ENCODE measurements at places on chromosomes 7 and 10.
A peak's percentile ranks its signal among the peaks of the same experiment; 100 is the strongest.

GRCh38 chr10:101331956-101332355, 22.0 kb upstream of the BTRC start:
- DNase-seq = no peak

DNA sequence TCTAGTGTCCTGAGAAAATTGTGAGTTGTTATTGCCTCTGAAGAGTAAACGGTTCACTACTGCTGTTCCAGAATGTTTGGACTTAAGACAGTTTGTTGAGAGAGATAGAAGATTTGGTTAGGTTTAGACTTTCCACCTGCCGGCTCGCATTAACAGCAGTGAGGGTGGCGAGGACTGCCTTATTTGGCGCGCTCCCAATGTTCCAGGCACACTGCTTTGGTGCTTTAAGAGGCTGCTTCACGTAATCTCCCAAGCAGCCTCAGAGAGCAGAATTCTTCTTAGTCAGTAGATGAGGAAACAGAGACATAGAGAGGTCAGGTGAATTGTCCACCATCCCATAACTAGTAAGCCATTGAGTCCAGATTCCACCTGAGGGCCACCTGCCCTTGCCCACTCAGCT, 41.1 kb downstream of the GLRX3 start:
- no peak for DNase-seq

- DNase-seq = no peak
Observed at GRCh38 chr7:23341846-23342598, 42.9 kb downstream of the MALSU1 start.

- DNase-seq = no peak
Observed at GRCh38 chr7:117492649-117493048, 12.8 kb downstream of the CFTR start.

GRCh38 chr7:28613262-28613661, 200.9 kb downstream of the CREB5 start:
- DNase-seq = no peak

DNA sequence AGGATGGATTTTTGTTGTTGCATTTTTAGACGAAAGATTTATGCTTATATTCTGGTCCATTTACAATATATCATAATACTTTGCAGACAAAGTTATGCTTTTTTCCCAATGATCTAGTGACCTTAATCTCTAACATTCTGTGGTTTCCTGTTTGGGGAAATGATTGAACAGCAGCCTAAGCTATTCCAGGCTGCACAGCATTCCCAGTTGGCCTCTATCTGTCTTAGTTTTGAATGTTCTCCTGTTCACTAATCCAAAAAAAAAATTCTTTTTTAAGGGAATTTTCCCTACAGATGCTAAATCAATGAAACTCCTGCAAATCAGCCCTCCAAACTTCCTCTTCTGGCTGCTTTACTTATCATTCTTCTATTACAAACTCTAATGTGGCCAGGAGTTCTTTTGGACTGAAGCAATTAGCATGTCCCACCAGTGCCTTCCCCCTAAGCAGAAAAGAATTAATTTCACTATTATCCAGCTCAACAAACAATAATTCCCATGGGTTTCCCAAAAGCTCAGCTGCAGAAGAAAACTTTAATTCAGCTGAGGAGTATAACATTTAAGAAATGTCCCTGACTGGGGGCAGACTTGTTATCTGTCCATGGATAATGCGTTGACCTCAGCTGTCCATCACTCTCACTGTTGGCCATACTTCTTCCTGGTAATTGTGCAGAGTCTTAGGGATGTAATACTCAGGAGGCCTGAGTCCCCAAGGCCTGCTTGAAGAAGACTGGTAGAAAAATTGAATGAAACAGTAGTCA, 81.9 kb upstream of the TRIL start:
- no peak for DNase-seq

- peak; percentile 72 for DNase-seq
Observed at GRCh38 chr7:50308532-50309385, 4.2 kb downstream of the IKZF1 start.

- no peak for DNase-seq
Observed at GRCh38 chr10:103806395-103807187, 48.8 kb downstream of the SH3PXD2A start.

GRCh38 chr7:140235114-140235513, 58.3 kb upstream of the KDM7A start:
- DNase-seq = no peak

DNA sequence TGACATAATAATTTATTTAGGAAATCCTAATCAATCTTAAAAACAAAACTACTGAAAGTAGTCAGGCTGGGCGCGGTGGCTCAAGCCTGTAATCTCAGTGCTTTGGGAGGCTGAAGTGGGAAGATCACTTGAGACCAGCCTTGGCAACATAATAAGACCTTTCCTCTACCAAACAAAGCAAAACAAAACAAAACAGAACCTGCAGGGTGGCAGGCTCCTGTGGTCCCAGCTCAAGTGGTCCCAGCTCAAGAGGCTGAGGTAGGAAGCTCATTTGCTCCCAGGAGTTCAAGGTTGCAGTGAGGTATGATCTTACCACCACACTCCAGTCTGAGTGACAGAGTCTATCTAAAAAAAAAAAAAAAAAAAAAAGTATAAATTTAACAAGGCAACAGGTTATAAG, 748.0 kb downstream of the CNTNAP2 start:
- DNase-seq = no peak

GRCh38 chr7:32223071-32223650, 153.0 kb upstream of the PDE1C start:
- no peak for DNase-seq

GRCh38 chr7:117403737-117404136, 23.6 kb downstream of the ASZ1 start:
- no peak for DNase-seq

DNA sequence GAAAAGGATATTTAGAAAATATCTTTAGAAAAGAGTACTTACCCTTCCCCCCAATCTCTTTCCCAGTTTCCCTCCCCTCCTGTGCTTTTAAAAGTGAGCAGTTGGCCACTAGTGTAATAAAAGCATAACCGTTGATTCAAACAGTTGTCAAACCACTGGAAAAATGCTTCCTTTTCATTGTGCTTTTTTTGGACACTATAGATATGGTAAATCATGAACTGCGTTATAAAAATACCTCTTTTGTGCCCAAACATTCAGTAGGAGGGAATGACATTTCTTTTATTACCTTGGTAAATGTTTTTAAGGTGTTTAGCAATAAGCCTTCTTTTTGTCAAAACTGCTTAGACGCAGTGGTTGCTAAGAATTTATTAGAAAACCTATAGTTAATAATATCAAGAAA, 232.4 kb downstream of the SLC25A13 start:
- DNase-seq = no peak

DNA sequence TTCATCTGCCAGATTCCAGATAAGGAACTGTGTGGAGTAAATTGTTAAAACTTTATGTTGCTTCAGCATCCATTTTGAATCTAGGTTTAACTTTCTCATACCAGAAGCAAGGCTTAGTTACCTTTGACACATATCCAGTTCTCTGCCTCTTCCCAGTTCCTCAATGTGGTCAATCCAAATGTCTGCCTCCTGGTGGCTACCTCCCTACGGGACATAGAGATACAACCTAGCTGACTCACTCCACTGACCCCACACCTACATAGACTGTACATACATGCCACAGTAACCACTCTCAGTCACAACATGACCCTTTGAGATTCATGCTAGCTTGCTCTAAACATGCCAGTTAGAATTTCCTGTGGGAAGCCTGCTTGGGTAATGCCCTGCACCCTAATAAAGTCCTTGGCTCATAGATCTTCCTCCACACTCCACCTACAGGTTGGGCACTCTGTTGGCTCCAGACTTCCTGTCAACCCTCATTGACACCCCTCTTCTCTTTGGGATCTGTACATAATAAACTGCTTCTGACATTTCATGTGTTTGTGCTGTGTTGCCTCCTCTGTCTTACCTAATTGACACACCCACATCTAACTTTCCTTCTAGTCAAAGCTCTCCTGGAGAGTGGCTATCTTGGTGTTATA, 278.1 kb downstream of the HTR7 start:
- no peak for DNase-seq

GRCh38 chr7:158943234-158943633, 86.9 kb downstream of the DYNC2I1 start:
- no peak for DNase-seq

GRCh38 chr7:99372275-99373090, 2.0 kb upstream of the ARPC1B start:
- DNase-seq = no peak

DNA sequence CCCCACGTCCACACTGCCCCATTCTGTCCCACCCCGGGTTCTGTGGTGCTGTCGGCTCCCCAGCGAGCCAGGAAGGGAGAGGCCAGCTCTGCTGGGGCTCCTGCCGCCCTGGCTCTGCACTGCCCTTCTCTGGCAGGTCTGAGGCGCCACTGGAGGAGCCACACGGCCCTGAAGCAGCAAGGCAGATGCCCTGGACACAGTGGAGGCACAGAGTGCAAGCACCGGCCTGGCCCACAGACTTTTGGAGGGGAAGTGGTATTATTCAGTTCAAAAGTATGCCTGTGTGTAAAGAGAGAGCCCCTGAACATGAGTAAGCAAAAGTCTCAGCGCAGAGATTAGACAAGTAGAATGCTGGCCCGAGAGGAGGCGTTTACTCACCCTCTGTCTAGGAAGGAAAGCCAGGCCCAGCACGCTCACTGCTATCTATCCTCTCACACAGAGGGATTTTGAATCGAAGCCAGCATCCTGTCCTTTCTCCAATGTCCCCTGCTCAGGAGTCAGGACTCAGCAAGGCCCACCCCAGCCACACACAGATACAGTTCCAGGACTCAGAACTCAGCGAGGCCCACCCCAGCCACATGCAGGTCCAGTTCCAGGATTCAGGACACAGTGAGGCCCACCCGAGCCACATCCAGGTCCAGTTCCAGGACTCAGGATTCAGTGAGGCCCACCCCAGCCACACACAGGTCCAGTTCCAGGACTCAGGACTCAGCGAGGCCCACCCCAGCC, 115.0 kb downstream of the EGFR start:
- peak; percentile 16 for DNase-seq

GRCh38 chr7:149729983-149730801, 43.2 kb downstream of the ZNF467 start:
- no peak for DNase-seq

DNA sequence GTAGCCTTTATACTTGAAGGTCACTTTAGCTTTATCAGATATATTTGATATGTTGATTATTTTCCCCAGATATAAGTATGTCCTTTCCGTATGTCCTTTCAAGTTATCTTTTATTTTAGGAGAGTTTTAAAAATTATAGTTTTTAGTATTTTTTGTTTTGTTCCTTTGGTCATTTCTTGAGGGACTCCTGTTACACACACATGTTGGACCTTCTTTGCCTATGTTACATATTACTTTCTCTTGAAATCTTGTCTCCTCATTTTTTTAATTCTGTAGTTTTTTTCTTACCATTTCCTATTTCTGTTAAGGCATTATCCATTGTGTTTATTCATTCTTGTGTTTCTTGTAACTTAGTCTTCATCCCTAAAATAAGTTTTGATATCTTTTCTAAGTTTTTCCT, 23.9 kb downstream of the GLCCI1 start:
- no peak for DNase-seq

GRCh38 chr7:74009719-74010118, 18.3 kb upstream of the ELN start:
- no peak for DNase-seq

DNA sequence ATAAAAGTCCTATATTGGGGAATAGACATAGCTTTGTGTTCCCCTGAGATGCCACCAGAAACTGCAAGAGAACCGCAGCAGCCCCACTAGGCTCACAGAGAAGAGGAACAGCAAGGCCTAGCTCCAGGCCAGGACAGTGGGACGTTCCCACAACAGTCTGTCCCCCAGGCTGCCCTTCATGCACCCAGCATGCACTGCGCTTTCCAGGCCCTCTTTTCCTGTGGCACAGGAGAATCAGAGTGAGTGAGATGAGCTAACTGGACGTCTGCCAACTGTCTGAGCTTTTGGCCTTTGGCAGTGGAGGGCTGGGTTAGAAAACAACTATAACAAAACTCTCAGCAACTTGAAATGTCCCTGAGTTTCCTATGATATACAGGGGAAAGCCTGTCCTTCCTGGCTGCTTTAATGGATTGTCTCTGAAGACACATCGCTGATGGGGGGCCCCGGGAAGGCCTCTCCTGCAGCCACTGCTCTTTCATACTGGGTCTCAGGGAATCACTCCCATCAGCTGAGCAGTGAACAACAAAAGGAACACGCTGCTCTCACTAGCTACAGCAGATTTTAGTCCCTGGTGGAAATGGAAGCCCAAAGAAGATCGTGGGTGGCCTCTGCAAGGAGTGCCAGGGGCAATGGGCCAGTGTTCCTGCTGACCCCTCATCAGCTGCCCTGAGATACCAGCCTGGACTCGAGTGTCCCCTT, 53.5 kb downstream of the PODXL start:
- DNase-seq = no peak

GRCh38 chr7:150973571-150974451, 4.3 kb downstream of the KCNH2 start:
- no peak for DNase-seq

GRCh38 chr7:123661765-123662164, 6.1 kb downstream of the LMOD2 start:
- DNase-seq = no peak

GRCh38 chr10:12862459-12862858, 139.1 kb downstream of the CCDC3 start:
- DNase-seq = no peak

DNA sequence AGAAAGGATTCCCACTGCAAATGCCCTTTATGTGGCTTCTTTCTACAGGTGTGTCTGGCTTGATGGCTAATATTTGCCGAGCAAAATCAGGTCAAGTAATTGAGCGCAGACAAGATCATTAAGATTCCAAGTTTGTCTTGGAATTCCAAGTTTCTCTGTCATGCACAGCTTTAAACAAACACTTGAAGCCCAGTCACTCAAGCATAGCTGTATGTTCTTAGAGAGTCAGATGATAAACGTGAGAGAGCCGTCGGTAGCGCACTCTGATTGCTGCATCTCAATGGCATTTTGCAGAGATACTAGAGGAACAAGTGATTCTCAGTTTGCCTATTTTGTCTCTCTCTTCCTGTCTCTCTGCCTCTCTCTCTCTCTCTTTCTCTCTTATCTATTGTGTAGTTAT, 658 bp downstream of the DMBT1 start:
- no peak for DNase-seq

- no peak for DNase-seq
Observed at GRCh38 chr10:11898372-11899066, 75.4 kb downstream of the PROSER2 start.

DNA sequence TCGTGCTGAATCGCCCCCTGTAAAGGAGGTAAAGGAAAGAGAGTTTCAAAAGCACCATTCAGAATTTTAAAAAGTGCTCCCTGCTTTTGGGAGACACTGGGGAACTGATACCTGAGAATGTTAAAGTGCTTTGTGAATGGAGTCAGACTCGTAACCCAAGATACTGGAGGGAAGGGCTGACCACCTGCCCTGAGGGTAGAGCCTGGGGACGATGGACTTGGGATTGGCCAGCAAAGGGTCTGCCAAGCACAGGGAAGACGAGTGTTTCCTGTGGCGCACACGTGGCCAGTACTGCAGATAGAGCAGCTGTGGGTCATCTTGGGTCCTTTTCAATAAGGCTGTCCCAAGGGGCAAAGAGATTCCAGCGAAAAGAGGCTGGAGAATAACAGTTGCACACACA, 1284.1 kb upstream of the AUTS2 start:
- DNase-seq = no peak

- peak; percentile 93 for DNase-seq
Observed at GRCh38 chr10:74589226-74589673, 237.2 kb upstream of the KAT6B start.
